CD4-positive, alpha-beta T cell treated with Interleukin-15 for 4 hours (primary cell): ENCODE measurements at places on chromosomes 1 and 21.

DNA sequence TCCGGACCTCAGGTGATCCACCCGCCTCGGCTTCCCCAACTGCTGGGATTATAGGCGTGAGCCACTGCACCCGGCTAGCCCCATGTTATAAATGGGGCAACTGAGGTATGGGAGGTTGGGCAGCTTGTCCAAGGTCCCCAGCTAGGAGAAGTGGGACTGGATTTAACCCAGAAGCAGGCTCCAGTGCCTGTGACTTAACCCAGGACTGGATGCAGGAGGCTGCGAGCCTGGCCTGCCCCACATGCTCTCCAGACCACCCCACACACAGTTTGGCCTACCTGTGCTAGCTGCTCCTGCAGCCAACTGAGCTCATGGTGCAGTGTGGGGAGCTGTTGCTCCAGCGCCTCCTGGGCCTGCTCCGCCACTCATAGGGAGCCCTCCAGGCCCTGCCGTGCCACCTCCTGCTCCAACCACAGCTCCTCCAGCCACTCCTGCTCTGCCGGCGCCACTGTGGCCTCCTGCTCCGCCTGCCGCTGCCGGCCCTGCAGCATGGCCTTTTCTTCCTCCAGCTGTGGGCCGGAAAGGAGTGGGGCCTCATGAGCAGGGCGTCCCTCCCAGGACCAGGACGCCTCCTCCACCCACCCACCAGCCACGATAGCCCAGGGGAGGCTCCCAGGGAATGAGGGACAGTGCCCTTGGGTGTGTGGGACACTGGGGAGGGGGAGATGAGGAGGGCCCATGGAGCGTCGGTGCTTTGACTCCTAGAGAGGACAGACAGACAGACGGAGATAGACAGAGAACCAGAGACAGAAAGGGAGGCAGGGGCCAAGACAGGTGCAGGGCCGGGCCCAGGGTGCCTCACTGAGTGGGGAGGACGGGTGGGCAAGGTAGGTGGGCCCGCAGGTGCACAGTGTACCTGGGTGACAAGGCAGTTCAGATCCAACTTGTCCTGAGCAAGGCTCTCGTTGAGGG lies 12.4 kb upstream of the NBPF1 start:
- DNase-seq = no peak

- no peak for DNase-seq
These were observed 134.3 kb upstream of the ATP1B1 start for GRCh38 chr1:168972225-168972624.

DNA sequence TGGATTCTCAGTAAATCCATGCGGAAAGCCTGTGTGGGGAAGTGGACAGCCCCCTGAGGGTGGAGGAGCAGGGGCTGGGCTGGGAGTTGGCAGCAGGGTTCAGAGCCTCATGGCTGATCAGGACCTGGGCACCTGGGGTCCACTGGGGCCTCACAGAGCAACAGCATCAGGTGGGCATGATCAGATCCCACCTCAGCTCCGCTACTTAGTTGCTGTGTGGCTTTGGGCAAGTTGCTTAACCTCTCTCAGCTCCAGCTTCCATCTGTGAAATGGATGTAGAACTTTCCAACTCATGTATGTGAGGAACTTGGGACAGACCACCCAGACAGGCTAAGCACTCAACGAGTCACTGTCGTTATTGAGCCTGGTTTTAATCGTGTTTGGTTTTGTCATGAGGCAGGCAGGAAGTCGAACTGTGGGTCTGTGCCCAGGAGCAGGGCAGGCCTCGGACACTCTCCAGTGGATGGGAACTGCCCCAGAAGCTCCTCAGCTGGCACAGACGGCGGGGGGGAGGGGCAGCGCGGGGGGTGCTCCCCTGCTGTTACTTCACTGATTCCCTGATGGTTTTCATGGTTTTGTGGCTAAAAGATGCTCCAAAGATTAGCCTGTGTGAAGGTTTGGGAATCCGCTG lies 155.8 kb upstream of the TMEM51 start:
- no peak for DNase-seq

DNA sequence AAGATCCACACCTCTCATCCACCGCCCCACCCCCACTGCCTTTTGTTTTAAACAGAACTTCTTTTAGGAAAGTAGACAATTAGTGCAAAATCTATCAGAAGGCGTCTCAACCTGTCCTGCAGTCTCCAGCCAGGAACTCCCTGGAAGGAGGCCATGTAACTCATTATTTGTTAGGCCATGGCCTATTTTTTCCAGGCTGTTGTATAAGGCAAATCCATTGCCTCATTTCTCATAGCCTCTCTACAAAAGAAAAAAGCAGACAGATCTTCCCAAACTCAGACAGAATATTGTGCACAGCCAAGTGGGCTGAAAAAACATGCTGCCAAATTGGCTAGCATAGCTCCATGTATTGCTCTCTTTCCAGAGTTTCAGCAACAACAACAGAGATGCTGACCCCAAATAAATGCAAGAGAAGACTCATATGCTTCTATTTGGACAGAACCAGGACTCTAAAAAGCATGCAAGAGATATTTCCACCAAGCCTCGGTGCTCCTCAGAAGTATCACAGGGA lies 770.7 kb upstream of the CXADR start:
- DNase-seq = no peak

DNA sequence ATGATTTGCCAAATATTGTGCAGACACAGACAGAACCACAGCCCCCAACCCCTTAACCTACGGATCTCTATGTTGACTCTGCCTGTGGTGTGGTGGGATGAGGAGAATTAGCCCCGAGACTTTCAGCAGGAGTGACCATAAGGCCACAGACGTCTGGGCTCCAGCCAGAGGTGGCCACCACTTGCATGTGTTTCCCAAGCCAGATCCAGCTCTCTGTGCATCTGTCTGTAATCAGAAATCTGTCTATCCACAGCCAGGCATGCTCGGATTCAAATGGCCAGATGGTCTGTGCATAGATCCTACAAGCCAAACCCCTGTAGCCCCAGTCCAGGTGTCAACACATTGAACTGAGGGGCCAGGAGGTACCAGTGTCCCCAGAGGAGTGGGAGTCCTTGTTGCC lies 140.6 kb downstream of the SYF2 start:
- DNase-seq = no peak
